NCI-H187 treated with DMSO at 0.1 percent for 48 hours (cell line): ENCODE measurements at places on chromosomes 4 and X.

DNA sequence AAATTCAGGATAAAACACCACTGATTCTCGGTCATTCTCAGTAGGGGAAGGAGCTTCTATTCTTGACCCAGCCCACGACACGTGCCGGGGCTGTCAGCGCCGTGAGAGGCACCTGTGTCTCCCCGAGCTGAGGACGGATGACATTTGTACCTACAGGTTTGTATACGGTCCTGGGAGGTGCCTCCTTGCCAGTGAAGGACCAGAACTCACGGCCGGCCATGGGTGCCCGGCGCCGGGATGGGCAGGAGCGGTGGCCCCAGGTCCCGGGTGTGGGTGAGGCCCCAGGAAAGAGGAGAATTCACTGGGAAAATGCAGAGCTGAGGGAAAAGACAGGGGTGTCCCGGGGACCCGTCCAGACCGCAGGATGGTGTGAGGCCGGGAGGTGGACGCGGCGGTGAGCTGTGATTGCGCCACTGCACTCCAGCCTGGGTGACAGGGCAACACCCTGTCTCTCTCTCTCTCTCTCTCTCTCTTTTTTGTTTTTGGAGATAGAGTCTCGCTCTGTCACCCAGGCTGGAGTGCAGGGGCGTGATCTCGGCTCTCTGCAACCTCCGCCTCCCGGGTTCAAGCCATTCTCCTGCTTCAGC is 48.9 kb upstream of the PPP2R3B start:
- no peak for DNase-seq

GRCh38 chr4:43758836-43759235 is 689.8 kb downstream of the KCTD8 start:
- no peak for DNase-seq

- DNase-seq, result no peak
These were observed 2.0 kb downstream of the PRKX start for GRCh38 chrX:3711331-3711917.

- no peak for DNase-seq
These were observed 20.0 kb downstream of the PALLD start for GRCh38 chr4:168516841-168517240.

DNA sequence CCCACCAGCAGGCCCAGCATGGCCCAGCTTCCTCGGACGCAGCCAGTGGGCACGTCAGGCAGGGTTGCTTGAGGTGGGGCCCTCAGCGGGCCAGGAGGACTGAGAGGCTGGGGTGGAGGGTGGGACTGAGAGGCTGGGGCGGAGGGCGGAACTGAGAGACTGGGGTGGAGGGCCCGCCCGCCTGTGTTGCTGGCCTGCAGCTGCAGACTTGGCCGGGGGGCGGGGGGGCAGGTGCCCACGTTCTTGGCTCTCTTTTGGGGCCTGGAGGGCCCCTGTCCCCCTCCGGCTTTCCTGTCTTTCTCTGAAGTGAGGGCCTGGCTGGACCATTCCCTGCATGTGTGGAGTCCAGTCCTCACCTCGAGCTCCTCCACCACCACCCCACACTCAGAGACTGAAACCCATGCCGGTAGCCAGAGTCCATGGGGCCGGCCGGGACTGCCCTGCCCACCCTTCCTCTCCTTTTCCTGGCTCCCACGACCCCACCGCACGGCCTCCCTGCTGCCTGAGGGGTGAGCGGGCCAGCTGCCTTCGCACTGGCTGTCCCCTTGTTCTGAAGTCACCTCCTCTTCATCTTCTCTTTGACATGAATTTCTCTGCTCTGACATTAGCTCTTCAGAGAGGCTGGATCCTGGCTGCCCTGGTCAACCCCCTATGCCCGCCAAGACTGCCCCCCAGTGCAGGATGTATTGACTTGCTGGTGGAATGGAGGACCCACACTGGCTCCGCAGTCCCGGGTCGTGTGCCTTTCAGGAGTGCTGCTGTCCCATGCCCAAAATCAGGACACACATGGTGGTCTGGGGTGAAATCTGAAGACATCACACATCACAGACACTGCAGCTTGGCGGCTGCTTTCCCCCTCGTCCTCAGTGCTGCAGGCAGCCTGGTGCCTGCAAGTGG is 10.1 kb upstream of the NKX1-1 start:
- no peak for DNase-seq

DNA sequence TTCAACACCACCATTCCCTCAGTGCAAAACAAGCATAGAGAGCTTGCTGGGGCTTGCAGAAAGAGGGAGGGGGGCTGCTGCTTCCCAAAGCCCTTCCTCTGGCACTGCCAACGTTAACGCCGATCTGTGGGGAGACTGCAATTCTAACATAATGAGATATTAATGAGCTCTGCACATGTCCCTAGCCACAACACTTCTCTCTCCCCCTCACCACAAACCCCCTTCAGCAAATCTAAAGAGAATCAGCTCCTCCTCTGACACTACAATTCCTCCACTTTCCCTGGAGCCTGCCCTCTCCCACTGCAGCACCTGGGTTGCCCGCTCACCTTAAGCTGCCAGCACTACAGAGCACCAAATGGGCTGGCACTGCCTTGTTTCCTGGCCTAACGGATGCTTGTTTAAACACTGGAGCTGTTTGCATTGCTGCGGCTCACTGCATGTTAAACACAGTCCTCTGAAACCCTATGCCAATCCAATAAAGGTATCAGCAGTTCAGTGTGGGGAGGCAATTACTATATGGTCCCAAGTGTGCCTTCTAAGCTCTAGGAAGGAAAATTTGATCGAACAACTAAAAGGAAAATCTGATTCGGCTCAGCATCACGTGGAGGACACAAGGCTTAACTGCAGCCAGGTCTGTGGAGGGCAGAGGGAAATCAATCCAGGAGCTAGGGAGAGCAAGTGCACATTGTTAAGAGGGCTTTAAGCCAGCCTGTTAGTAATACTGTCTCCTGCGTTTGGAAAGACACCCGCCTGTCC is 232.4 kb downstream of the MAML3 start:
- DNase-seq, result peak; percentile 78

DNA sequence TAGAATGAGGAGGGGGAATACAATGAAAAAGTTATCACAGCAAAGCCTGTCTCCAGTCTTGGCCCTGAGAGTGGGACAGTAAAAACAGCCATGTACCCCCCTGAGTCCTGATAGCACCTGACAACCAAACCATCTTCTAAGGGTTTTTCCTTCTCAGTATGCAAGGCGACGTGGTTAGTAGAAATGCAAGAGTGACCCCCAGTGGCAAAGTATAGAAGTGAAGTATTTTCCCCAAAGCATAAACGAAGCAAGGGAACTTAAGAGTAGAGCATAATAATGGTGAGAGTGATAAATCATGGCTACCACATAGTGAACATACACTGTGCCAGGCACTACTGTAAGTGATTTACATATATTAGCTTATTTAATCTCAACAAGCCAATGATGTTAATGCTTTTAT is 52.8 kb downstream of the FAM47C start:
- DNase-seq, result no peak

GRCh38 chr4:81648576-81649275 is 177.0 kb upstream of the RASGEF1B start:
- no peak for DNase-seq

DNA sequence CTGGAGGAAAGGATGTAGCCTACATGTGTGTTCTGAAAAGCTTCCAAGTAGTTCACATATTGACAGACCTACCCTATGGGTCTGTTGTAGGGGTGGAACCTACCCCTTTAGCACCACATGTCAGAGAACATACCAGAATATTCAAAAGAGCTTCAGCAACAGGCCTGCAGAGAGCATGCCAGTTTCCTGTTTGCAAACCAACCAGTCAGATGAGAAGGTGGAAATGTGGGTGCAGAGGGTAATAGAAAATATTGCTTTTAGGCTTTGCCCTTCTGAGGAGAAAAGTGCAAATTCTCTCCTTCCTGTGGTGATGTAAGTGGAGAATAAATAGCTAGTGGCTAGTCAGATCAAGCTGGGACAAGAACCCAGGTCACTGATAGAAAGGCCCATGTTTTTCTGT is 16.4 kb downstream of the INTS6L start:
- no peak for DNase-seq
